ENCODE measurements at places on chromosomes 7 and 10.

- DNase-seq = no peak
Measured at GRCh38 chr7:112080441-112080840, 125.8 kb downstream of the DOCK4 start.

GRCh38 chr10:128067691-128068397 is 58.4 kb downstream of the MKI67 start:
- no peak for DNase-seq

- DNase-seq = no peak
Measured at GRCh38 chr7:118949031-118949430, 724.5 kb downstream of the ANKRD7 start.

- DNase-seq = no peak
Measured at GRCh38 chr7:39228946-39229345, 251.2 kb downstream of the POU6F2 start.

DNA sequence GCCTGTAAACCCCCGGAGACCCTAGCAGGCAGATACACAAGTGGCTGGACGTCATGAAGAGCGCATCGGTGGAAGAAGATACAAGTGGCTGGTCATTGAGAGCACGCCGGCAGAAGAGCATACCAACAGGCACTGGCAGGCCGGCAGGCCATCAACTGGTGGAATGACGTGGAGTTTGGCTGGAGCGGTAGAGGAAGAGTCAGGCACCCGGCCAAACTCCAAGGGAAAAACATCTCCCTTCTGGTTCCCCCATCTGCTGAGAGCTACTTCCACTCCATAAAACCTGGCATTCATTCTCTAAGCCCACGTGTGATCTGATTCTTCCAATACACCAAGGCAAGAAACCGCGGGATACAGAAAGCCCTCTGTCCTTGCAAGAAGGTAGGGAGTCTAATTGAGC is 113.4 kb upstream of the NPSR1 start:
- DNase-seq = no peak

GRCh38 chr7:604884-605531 is 85.4 kb upstream of the PDGFA start:
- no peak for DNase-seq

GRCh38 chr7:30837581-30837980 is 66.4 kb downstream of the MINDY4 start:
- DNase-seq = no peak

DNA sequence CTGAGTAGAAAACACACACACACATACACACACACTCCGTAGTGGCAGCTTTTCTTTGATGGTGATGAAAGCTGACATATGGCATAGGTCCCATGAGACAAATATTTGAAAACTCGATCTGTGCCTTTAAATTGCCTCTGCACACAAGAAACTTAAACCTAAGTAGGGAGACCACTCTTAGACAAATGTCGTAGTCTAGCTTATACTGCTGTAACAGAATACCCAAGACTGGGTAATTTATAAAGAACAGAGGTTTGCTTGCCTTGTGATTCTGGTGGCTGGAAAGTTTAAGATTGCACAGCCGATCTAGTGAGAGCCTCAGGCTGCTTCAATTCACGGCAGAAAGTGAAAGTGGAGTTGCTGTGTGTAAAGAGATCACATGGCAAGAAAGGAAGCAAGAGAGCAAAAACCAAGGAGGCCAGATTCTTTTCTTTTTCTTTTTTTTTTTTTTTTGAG is 489.4 kb upstream of the SORCS1 start:
- DNase-seq = no peak

GRCh38 chr10:70672165-70673042 is at the start of gene ADAMTS14:
Gene ADAMTS14, plus strand, starts transcription at chr10:70672506. Its CDS starts 297 bp downstream, at chr10:70672803.
- DNase-seq = no peak

- DNase-seq = no peak
Measured at GRCh38 chr7:155071121-155071651, 1.1 kb downstream of the HTR5A start.

- DNase-seq = no peak
Measured at GRCh38 chr10:13528123-13528874, 515 bp downstream of the BEND7 start.

DNA sequence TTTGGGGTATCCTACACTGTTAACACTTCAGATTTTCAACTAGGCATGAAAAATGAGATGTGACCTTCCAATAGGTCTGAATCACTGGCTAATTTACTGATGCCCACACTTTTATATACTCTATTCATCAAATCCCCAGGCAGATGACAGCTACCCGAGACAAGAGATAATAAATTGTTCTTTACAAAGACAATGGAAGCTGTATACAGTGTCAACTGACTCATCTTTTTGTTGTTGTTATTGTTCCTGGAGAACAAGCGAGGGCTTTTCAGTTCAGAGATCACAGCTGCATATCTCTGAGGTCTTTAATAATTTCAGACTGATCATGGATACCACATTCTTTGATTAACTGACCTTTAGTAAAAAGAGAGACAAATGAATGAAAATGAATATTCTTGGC is 228.9 kb downstream of the SDHAF3 start:
- DNase-seq = no peak

- DNase-seq = no peak
Measured at GRCh38 chr7:37047260-37047659, 323.0 kb upstream of the AOAH start.

GRCh38 chr7:24307326-24307725 is 23.3 kb downstream of the NPY start:
- no peak for DNase-seq

DNA sequence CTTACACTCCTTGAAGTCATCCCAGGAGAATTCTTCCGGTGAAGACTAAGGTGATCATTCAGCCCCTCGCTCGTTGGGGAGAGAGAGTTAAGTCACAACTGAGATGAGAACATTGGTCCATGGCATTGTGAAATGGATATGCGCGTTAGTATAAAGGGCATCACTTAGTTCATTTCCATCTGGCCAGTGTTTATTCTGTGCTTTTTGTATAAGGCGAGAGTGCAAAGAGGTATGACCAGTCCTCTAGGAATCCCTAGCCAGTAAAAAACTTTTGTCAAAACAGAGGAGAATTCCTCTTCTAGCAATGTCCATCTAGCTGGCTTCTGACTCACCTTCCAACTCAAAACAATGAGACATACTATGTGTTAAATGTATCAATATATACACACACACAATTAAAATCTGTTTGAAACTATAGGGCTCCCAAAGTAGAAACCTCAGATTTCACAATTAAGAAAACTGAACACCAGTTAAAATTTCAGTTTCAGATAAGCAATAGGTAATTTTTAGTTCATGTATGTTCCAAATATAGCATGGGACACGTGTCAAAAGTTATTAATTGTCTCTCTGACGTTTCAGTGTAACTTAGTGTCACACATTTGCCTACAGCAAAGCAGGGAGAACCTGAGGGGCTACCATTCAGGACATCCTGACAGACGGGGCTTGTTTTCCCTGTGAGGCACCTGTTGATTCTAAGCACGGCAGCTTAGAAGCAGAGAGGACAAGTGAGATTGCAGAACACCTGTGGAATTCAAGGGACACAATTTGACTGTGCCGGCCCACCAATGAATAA is 158.9 kb downstream of the KLF6 start:
- no peak for DNase-seq

DNA sequence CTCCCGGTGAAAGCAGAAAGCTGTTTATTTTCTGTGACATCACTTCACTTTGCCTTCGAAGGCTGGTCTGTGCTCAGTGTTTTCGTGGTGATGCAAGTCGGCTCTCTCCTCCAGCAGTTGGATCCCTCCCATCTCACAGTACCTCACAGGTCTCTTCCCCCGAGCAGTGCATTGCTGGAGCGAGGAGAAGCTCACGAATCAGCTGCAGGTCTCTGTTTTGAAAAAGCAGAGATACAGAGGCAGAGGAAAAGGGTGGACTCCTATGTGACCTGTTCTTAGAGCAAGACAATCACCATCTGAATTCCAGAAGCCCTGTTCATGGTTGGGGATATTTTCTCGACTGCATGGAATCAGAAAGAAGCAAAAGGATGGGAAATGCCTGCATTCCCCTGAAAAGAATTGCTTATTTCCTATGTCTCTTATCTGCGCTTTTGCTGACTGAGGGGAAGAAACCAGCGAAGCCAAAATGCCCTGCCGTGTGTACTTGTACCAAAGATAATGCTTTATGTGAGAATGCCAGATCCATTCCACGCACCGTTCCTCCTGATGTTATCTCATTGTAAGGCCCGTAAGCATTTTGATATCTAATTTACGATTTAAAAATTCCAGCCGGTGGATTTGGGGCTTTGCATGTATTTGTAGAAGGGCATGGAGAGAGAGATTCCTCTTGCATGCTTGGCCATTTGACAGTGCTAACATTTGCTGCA is at the start of gene LGI1:
Gene LGI1, plus strand, starts transcription at position 136 of the 707 bp plus-strand sequence. Its CDS starts 209 bp downstream, at position 345.
- no peak for DNase-seq

DNA sequence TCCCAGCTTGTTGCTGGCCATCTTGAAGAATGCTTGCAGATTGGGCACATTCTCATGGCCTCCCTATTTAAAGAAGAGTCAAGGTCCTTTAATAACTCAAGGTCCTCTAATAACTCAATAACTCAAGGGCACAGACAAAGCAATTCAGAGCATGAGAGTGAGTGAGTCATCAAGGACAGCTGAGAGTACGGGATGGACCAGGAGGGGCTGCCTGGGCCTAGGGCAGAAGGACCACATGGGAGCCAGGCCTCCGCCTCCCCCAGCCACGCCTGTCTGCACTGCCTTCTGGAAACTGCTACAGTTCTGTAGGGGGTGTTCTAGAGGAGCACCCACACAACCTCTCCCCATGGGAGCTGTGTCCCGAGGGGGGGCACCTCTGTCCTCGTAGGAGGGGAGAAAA is 48.9 kb downstream of the ZNF503 start:
- DNase-seq = no peak

DNA sequence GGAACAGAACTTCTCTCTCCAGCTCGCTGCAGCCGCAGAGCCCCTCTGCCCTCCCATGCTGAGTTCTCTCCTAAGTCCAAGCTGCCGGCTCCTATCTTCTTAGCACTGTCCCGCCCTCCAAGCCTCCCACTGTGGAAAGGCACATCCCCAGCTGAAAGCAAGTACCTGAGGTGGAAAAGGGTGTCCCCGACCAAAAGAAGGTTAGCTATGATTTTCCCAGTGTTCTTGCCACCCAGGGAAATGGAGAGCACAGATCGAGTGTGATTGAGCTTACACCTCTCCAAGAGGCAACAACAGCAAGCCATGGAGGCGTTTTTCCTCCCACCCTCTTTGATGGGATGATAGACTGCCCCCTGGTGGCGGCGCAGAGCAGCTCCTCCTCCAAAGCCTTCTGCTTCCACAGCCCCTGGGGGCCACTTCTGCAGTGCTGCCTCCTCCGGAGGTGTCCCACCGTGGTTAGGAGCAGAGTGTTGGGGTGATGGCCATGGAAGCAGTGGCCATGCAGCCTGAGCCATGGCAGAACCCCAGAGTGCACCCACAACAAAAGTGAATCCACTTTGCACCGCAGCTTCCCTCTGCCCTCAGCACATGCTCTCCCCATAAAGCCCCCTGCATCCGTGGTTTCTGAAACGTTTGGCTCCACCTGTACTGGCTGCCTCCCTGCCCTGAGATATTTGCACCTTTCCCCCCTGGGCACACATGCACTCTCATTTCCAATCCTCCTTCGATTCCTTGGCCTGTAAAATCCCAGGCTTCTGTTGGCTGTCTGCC is 143.1 kb upstream of the STK17A start:
- peak; percentile 26 for DNase-seq

GRCh38 chr7:52689912-52690311 is 345.5 kb upstream of the POM121L12 start:
- DNase-seq = no peak

DNA sequence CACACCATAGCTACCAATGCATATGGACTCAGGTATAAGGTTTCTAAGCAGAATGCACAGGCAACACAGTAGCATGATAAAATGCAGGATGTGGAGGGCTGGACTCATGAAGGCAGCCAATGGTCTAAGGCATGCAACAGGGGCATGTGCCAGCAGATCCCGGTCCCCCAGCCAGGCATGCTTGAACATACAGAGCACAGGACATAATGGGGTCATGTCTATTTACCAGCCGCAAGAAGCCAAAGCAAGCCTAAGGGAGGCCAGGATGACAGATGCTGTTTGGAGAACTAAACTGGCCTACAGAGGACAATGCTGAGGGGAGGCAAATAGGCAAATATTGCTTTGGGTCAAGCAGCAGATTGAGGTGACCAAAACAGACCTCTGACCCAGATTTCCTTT is 60.0 kb upstream of the PDLIM1 start:
- DNase-seq = no peak

DNA sequence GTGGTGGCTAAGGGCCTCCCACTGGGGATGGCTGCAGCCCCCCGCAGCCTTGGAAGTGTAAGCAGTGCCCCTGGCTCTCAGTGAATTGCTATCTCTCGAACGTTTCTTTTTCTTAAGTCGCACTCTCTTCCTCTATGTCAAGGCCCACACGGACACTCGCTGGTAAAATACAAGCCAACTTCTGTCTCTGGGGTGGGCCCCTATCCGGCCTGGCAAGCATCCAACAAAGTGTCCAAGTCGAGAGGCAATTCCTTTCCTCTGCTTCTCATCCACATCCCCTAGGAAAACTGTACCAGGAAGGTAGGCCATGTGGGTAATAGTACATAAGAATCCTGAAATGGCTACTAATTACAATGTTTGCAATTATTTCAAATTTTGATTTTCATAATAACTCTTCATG is 194.9 kb upstream of the MGMT start:
- no peak for DNase-seq

DNA sequence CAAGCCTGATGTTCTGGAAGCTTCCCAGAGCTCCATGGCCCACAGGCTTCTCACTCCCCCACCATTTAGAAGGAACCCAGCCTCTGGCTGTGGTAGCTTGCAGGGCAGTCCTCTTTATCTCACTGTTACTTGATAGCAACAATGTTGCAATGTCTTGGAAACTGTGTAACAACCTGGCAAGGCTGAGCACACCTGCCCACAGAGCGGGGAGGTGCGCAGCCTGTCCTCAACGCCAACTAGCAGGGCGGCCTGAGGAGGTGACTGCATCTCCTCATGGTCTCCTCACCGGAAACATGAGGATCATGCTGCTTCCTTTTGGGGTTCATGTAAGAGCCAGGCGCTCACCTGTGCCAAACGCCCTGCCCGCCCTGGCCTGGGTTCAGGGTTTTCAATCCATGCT is 43.7 kb upstream of the INSIG1 start:
- DNase-seq = no peak

DNA sequence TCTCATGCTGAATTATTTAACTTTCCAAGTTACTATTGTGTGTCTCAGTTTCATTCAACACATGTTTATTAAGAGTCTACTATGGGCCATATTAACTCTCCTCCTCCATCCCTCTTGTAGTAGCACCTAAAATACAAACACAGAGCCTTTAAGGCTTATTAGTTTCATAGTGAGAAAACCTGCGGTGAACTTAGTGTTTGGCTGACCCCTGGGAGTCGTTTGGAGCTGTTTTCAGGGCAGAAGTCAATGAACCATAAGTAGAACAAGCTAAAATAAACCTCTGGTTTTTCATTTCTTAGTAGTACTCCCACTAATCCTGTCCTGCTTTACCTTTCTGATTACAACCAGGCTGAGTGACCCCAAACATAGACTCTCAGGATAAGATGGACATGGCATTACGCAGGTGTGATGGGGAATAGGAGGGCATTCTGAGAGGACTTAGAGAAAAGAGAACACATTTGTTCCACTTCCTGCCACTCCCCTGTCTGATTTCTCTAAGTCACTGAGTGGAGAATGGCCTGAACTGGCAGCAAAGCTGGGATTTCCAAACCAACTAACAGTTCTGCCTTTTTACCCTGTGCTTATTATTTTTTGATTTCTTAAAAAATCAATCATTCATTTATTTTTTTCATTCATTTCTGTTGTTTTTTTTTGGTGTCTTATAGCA is 74.5 kb downstream of the LRMDA start:
- no peak for DNase-seq

Measured in activated naive CD4-positive, alpha-beta T cell (primary cell).